ENCODE measurements at places on chromosomes 11 and 22.
A peak's percentile ranks its signal among the peaks of the same experiment; 100 is the strongest.

DNA sequence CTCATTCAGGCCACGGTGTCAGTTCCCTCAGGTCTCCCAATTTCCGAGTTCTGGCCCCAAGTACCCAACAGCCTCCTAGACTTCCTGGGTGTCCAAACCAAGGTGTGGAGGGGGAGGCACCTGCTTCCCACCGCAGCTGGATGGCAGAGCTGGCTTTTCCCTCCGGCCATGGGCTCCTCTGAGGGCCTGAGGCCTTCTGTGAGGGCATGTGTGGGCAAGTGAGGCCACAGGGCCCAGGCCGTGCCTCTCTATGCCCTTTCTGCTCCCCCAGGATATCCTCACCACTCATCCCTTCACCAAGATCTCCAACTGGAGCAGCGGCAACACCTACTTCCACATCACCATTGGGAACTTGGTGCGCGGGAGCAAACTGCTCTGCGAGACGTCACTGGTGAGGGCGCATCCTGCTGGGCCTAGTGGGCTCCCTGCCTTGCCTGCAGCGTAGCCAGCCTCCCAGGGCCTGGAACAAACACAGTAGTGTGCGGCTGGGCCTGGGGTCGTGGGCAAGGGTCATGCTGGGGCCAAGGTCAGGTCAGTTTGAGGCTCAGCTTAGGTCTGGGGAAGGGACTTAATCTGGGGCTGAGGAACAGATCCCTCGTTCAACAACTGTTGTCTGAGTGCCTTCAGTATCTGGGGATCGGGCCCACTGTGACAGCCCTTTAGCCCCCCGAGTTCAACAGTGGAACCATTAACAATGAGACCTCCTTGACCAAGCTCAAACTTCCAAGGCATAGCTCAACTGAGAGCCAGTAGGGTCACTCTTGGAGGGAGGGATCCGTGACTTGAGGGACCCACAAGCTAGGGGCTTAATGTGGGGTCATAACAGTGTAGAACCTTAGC lies 85.8 kb downstream of the MYO7A start:
- no peak for DNase-seq

- DNase-seq, result no peak
Measured at GRCh38 chr11:102192349-102193066, 82.3 kb downstream of the YAP1 start.

- no peak for DNase-seq
Measured at GRCh38 chr22:19571207-19571795, 47.1 kb upstream of the CLDN5 start.

GRCh38 chr11:37141707-37142106 lies 543.7 kb upstream of the RAG2 start:
- DNase-seq, result peak; percentile 3

GRCh38 chr11:79458709-79459108 lies 17.9 kb upstream of the TENM4 start:
- no peak for DNase-seq

GRCh38 chr22:32618441-32619140 lies 144.0 kb downstream of the FBXO7 start:
- no peak for DNase-seq

DNA sequence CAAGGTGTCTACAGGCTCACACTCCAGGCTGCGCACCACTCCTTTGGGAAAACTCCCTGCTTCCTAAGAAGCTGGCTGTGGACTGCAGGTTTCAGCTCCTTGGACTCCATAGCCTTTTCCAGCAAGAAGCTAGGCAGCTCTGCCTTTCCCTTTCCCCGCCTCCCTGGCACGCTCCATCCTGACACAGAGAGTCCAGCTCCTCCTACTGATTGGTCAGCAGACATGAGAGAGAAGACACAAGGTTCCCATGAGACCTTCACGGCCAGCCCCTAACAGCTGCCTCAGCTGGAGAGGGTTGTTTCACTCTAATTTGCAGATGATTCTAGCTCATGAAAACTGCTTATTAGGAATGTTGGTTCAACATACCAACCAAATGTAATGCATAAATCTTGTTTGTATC lies 27.6 kb downstream of the TENM4 start:
- DNase-seq, result peak; percentile 72

GRCh38 chr11:87144252-87144651 lies 106.5 kb downstream of the TMEM135 start:
- DNase-seq, result no peak

DNA sequence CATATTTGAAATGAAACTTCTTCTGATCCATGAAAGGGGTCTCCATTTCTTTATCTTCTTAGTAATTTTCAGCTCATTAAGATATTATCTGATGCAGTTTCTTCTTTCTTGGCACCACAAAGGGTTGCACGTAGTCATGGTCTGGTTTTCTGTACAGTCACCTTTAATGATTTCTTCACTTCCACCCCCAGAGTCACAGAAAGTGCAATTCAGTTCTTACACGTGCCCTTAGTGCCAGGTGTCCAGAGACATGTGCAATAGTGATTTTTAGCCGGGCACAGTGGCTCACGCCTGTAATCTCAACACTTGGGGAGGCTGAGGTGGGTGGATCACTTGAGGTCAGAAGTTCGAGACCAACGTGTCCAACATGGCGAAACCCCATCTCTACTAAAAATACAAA lies 202.8 kb upstream of the MTNR1B start:
- DNase-seq, result no peak

DNA sequence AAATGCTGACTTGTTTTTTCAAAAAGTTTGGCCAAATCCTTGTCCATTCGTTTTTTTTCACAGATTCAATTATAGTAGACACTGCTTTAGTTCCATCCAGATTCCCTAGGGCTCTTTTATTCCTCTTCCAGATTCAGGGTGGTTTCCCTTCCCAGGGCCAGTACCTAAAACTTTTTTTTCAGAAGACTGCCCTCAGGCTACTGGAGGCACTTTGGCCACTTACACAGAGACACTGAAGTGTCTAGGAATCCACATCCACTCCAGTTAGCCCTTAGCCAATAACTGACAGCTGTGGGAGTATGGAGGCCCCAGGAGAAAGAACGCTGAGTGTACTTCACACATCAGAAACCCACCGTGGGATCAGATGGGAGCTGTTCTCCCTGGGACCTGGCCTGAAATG lies 77.3 kb downstream of the CCDC34 start:
- DNase-seq, result no peak

- DNase-seq, result no peak
Measured at GRCh38 chr22:39173787-39174497, 21.5 kb upstream of the CBX7 start.

DNA sequence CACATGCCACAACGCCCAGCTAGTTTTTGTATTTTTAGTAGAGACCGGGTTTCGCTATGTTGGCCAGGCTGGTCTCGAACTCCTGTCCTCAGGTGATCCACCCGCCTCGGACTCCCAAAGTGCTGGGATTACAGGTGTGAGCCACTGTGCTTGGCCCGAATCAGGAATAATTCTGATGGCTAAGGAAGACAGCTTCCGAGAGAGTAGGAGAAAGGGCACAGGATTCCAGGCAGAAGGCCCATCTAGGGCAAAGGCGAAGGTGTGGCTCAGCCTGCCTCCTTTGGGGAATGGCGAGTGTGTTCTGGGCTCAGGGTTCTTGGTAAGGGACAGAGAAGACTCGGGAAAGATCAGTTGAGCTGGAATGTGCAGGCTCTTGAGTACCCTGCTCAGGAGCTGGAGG lies 1.6 kb upstream of the SYCE3 start:
- no peak for DNase-seq

DNA sequence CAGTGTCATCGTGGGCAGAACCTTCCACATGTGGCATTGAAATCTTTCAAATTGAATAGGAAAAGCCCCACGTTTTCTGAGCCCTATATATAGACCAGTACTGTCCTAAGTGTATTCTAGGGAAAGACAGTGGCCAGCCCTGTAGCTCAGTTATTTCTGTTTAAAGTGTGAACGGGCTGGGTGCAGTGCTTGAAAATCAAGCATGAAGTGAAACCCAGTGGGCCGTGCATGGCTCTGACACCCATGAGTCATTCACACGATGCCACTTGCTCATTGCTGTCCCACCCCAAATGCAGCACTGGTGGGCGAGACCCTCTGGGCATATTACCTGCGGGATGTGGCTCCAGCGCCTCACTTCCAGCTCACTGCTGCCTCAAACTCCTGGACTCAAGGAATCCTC lies 29.8 kb upstream of the CCDC188 start:
- DNase-seq, result peak; percentile 9
